NCI-H187 treated with DMSO at 0.1 percent for 48 hours (cell line): ENCODE measurements at places on chromosomes 3 and 15.

GRCh38 chr3:24963762-24964625 is 464.1 kb upstream of the RARB start:
- DNase-seq, result peak; percentile 7

GRCh38 chr3:166957121-166957520 is 423.0 kb downstream of the ZBBX start:
- no peak for DNase-seq

- no peak for DNase-seq
These were observed 25.6 kb upstream of the GLCE start for GRCh38 chr15:69134791-69135190.

DNA sequence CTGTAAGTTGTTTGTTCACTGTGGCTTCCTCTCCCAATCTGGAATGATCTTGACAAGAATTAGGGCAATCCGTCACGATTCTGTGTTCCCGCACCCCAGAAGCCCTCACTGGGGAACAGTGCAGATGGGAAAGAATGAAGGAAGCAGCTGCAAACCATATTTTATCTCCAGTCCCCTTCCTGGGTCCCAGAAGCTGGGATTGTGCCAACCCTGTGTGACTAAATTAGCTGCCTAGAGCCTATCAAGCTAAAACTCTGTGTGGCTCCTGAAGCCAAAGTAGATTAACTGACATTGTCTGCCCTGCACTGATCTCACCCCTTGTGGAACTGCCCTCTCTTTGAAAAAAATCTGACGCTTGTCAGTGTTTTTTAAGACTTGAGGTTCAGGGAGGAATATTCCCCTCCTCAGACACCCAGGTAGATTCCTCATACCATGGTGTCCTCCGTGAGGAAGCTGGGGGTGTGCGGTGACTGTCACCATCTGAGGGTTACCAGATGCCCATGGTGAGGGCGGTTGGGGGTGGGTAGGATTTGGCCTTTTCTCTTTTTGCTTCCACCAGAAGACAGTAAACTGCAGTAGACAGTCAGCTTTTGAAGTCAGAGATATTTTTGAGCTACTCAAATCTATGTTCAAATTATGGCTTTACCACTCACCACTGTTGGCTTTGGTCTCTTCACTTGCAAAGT is 358.3 kb upstream of the TPM1 start:
- no peak for DNase-seq

GRCh38 chr3:137360531-137361201 is 402.9 kb downstream of the IL20RB start:
- no peak for DNase-seq

- DNase-seq, result no peak
These were observed 53.2 kb downstream of the FBN1 start for GRCh38 chr15:48592221-48592731.

DNA sequence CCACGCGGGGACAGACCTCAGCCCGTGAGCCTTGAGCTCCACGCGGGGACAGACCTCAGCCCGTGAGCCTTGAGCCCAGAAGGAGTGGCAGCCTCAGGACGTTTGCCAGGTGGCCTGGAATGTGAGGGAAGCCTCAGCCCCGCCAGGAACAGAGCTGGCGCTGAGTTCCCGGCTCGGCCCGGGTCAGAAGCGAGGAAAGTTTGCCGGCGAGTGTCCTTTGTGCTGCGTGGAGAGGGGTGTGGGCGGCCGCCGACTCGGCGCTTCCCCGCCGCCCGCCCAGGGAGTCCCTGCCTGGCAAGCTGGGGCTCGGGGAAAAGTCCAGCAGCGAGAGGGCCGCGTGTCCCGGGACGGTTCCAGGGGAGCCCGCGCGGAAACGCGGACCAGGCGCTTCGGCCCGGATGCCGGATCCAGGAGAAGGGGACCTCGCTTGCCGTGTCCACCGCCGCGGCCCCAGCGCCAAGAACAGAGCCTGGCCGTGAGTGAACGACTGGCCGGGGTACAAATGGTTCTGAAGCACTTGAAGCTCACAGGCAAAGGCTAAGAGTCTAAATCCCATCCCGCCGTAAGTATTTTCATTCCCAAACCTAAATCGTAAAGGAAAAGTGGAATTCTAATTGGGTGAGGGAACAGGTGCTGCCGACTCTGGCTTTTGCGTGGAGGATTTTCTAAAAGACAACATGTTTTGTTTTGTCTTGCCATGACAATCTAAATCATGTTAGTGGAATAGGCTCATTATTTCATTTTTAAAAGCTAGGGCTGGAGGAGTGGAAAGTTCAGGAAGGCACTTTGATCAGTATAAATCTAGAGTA is 1.7 kb downstream of the LRRN1 start:
- no peak for DNase-seq

DNA sequence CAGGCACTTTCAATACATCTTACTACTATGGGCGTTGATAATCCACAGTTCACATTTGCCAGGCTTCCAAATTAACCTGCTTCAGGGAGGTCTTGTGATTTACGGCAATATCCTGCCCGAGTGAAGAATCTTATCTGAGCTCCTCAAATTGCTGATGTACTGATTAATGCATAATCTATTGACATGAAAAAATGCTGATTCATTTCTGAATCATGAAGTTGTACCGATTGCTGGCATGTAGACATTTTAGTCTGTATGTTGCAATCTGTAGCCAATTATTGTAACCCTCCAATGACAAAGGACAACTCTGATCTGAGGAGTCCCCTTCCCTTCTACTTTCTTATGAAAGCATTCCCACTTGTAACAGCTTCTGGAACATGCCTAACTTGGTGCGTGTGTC is 97.2 kb downstream of the SEC22A start:
- no peak for DNase-seq

DNA sequence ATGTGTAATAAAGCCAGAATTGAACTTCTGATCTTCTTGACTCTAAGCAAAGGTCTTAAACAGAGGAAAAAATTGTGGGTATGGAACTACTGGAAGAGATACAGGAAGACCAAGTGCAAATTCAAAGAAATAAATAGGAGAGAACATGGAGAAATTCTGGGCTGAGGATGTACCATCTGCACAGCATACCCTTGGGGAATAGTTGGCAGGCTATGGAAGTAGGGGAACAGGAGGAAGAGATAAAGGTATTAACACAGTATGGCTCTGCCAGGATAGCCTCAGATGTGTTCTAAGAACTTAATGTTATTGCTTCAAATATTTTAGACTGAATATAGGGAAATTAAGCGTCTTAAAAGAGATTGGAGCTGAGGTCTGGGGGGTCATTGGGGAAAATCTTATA is 485.4 kb downstream of the CNTN3 start:
- no peak for DNase-seq

DNA sequence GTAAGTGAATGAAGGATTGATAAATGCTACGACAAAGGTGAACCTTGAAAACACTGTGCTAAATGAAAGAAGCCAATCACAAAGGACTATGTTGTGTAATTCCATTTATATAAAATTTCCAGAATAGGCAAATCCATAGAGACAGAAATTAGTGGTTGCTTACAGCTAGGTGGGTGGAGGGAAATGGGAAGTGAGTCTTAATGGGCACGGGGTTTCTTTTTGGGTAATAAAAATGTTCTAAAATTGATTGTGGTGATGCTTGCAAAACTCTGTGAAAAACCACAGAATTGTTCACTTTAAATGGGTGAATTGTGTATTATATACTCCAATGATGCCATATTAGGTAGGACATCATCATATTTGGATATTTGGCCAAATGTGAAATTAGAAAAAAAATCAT is 20.9 kb upstream of the TEX9 start:
- DNase-seq, result no peak

DNA sequence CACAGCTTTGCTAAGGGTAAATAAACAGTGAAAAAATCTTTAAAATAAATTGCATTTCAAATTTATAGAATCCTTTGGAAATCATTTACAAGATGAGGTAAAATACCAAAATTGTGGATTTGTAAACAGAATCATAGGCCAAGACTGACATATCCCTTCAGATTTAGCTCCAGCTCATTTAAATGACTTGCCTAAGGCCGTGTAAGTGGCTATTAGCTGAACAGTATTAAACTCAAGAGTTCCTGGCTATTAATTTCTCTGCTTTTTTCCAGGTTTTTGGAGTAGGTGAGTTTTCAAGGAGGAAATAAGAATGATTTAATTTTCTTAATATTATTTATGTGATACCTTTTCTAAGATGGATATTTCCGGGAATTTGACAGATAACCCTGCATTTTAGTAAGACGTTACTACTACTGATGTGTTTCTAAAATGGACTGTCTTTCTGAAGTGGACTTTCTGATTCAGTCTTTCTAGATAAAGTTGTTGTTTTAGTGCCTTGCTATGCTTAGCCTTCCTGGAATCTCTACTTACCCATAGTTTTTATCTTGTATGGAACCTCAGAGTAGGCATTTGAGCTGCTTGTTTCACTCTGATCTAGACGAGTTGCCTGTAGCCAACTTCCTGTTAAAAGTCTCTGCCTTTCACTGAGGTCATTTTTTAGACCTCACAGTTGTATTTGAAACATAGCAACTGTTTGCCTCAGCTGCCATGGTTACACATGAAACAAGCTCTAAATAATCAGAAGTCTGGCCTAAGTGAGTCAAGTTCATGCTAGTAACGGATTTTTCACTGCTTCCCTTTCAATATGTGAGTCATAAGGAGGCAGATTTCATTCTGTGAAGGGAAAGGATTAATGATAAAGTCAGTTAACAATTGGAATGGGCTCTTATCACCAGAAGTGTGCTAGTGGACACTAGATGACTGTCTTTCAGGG is 127.0 kb downstream of the KLHL25 start:
- DNase-seq, result no peak

- no peak for DNase-seq
These were observed 598.3 kb upstream of the BCHE start for GRCh38 chr3:166435469-166436057.

- no peak for DNase-seq
These were observed 19.3 kb upstream of the PYDC2 start for GRCh38 chr3:191441687-191442086.

GRCh38 chr3:187024536-187025226 is 94.4 kb downstream of the ST6GAL1 start:
- no peak for DNase-seq

GRCh38 chr3:116939550-116939949 is 230.0 kb downstream of the TUSC7 start:
- no peak for DNase-seq

GRCh38 chr15:74036271-74037170 is 42.0 kb downstream of the PML start:
- DNase-seq, result peak; percentile 78

GRCh38 chr3:32395496-32395895 is 3.8 kb downstream of the CMTM7 start:
- no peak for DNase-seq

- no peak for DNase-seq
These were observed 486.1 kb upstream of the GOLIM4 start for GRCh38 chr3:168581771-168582225.

DNA sequence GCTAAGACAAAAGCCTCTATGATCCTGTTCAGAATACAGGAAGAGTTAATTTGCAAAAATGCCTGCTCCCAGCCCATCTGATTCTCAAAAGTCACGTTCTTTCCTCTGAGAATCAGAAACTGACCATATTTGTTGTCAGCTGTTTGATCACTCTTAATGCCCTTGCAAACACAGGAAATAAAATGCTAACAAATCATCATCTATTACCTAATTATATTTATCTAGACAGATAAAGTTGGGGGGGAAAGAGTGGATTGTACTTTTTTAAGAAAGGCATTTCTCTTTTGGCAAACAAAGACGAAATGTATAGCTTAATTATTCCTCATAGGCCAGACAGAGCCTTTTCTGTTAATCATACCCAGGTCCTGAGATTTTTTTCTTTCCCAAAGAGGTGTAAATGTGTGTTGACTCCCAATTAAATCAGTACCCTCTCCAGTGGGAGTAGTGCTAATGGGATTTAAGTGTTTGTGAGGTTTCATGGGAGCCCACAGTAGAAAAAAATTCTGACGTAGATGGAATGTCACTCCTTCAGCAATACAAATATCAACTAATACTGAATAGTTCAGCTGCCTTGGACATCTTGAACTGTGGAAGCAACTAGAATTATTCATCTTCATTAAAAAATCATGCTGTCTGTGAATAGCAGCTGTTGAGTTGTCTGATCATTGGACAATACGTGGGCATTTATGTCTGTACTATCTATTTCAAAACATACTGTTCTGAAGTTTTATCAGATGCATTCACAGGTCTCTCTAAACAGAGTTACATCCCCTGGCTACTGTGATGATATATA is 22.5 kb upstream of the BNIP2 start:
- no peak for DNase-seq

- no peak for DNase-seq
These were observed 691.1 kb upstream of the NAALADL2 start for GRCh38 chr3:174168026-174168425.

GRCh38 chr3:127092368-127092767 is 100.6 kb upstream of the PRR23E start:
- no peak for DNase-seq

DNA sequence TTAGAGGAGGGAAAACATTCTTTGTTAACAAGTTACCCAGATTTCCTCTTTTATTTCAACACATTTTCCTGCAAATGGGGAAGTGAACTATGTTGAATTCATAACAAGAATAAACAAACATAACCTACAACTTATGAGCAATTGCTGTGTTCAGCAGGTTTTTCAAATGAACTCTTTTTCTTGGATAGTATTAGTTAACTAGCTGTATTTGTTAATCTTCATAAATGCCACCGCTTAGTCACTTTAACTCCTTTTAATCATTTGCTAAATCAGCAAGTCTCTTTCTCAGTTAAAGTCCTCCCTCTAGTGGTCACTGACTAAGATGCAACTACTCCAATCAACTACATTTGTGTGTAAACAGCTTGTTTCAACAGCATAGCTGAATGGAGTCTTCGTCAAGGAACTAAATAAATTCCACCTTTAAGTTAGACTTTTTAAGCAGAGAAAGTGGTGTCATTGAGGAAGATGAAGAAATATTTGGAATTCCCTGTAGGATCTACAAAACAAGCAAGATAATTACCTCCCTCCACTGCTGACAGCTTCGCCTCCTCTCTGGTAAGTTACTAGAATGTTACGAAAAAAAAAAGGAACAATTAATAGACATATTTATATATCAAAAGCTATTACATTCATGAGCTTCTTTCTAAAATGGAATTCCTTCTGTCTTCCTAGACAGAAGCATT is 1122.0 kb downstream of the ROBO1 start:
- DNase-seq, result no peak

DNA sequence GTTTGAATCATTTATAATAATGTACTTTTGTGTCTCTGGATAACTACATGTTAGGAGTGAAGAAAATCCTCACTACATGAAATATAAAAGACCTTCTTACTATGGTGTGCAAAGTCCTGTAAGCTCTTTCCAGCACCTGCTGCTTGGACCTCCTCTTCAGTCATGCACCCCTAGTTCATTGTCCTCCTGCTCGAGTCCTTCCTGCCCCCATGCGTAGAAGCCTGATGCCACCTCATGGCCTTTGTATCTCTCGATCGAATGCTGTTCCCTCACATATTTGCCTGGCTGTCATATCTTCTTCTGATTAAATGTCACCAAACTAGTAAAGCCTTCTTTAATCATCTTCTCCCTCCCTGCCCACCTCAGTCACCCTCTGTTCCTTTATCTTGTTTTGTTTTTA is 49.9 kb upstream of the SUCLG2 start:
- DNase-seq, result no peak

- no peak for DNase-seq
These were observed 479.0 kb downstream of the RAP2B start for GRCh38 chr3:153640689-153641665.

DNA sequence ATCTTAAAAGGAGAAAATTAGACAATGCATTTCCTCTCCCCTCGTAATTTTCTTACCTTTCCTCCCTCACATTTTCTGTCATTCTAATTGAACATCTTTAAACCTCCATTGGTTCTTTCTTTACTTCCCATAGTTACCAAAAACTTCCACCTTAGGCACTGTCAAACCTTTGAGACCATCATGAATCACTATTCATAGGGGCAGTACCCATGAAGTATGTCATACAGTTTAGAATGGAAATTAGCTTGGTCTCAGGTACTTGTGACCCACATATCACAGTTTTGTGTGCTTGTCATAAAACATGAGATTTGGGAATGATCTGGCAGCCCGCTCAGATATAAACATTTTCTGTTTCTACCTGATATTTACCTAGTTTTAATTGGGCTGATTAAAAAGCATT is 50.1 kb downstream of the KCNMB3 start:
- DNase-seq, result no peak
